NCI-H345 (cell line): ENCODE measurements at places on chromosomes 2 and 18.

DNA sequence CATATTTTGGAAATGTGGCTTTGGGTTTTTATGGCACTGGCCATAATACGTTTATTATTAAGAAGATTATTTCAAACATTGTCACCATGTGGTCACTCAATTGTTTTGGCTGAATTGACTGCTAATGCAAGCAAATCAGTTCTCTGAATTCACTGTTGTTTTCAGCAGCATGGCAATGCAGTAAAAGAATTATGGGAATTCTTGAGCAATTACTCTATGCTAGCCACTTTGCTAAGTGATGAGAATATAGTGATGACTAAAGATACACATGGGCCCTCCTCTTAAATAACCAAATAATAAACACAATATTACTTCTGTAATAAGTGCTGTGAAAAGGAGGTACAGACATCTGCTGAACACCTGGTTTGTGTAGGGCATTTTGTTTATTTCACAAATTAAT lies 58.0 kb upstream of the FANCL start:
- DNase-seq, result no peak

- DNase-seq, result no peak
Observed at GRCh38 chr18:78624646-78625279, 354.9 kb upstream of the SALL3 start.

DNA sequence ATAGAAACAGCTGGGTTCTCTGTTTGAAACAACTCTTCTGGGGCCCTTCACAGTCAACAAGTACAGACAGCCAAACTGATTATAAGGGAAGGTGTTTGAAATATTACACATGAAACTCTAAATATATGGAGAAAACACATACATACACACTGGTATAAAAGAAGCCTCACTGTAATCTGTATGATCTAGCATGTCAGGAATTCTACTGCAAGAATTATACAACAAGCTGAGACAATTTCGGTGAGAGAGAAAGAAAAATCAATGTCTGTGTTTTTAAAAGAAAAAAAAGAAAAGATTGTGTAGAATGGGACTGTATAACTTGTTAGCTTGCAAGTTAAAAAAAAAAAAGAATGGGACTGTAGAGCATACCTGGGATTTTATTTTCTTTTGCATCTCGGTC lies 26.3 kb downstream of the IRS1 start:
- no peak for DNase-seq

DNA sequence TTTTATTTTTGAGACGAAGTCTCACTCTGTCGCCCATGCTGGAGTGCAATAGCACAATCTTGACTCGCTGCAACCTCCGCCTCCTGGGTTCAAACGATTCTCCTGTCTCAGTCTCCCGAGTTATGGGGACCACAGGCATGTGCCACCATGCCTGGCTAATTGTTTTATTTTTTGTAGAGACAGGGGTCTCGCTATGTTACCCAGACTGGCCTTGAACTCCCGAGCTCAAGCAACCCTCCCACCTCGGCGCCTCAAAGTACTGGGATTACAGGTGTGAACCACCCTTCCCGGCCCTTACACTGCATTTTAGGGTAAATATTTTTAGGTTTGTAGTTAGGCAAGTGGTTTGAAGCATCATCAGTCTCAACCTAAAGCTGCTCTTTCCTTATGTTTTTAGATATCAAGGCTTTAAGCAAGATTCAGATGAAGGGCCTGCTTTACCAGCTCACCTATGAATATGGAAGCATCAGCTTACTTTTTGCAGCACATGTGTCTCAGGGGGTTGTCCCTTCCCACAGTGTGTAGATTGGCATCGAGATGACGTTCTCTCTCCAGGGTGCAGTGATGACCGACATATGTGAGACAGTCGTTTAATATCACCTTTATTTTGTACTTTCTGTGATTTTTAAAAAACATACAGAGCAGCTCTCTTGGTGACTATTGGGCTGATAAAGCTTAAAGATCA lies 47.2 kb downstream of the ATIC start:
- DNase-seq, result no peak

- no peak for DNase-seq
Observed at GRCh38 chr18:63181706-63182309, 137.8 kb downstream of the BCL2 start.
